ENCODE measurements at places on chromosomes 2 and 18.

- DNase-seq = no peak
Observed at GRCh38 chr2:108383146-108383830, 5.5 kb downstream of the SULT1C4 start.

DNA sequence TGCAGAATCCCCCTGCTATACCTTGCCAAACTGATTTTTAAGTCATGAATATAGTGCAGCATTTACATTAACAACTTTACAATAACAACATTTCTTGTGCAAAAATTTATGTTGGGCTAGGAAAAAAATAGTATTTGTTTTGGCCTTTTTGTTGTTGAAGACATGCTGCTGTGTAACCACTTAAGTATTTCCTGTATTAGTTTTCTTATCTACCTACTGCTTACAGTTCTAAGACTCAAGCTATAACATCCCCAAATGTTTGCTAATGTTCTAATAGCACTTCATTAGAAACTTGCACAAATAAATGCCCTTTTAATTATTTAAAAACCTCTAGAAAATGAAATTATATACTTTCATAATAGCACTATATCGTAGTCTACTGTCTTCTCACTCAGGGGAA lies 154.3 kb upstream of the DOCK10 start:
- DNase-seq = no peak

GRCh38 chr2:75342504-75343175 lies 143.3 kb upstream of the TACR1 start:
- DNase-seq = no peak

DNA sequence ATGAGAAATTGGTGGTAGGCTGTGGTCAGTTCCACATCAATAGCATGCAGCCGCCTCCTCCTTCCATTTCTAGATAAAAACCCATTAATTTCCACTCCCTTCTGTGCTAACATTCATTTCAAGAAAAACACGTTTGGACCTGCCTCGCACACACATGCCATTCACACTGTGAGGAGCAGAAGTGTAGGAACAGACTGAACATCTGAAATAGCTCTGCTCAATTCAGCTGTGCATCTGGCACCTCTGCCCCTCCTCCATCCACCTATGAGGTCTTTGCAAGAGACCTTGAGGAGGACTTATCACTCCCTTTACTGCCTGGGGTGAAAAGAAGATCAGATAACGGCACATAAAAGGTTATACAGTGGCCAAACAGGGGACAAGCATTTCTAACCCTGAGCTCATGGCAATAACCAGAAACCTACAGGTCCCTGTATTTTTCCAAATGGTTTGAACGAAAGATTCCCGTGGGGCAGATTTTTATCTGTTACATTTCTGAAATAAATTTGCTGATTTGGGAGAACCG lies 30.8 kb upstream of the LRP2 start:
- DNase-seq = no peak

DNA sequence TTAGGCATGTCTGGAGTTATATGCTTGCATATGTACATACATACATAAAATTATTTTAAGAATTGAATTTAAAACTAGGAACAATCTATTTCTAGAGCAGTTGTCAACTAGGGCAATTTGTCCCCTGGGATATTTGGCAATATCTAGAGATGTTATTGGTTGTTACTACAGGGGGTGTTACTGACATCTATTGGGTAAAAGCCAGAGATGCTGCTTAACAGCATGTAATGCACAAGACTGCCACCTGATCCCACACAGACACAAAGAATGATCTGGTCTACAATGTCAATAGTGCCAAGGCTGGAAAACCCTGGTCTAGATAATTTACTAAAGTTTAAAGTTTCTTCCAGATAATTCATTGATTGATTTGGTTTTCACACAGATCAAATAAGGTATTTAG lies 185.3 kb downstream of the NYAP2 start:
- no peak for DNase-seq

DNA sequence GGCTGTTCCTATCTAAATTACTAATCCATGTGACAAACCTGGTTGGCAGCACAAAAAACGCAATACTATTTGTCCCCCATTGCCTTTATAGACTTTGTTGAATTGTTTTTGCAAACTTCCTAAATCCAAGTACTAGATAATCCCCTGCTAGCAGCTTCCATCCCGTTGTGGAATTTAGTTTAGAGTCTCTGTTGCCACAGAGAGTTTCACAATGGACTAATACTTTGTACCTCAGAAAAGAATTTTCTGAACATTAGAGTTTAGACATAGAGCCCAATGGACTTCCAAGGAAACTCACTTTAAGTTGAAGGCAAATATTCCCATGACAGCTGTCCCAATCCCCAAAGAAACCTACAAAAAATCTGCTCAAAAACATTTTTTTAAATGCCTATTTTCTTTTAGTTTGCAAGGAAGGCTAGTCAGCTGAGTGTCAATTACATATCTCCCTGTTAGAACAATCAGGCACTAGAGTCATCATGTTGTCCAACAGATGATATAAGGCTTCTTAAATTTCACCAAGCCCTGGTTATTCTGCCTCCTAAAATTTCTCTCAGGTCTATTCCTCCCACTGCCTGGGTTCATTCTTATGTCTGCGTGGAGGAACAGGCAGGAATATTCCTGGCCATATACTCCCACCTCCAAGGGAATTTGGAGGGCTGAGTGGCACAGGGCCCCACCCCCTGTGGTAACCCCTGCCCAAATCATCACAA lies 27.2 kb downstream of the RNF152 start:
- no peak for DNase-seq

GRCh38 chr2:2286592-2286991 lies 44.5 kb downstream of the MYT1L start:
- no peak for DNase-seq

GRCh38 chr18:2508678-2509077 lies 62.6 kb downstream of the METTL4 start:
- no peak for DNase-seq

- peak; percentile 58 for DNase-seq
Observed at GRCh38 chr2:225660262-225661131, 261.0 kb downstream of the NYAP2 start.

DNA sequence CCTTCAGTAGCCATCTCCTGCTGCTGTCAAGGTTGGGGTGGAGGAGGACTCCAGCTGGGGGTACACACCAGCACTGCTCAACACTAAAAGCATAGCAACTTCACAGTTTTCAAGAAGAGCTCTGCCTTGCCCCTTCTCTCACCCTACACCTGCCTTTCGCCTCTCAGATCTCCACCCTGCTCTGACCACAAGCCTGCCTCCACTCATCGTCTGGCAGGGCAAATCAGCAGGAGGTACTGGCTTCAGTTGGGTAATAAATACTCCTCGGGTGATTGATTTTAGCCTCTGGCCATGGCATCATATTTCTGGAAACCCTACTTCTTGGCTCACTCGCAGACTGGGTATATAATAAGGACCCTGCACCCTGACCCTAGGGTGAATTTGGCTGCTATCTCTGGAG lies 3.1 kb upstream of the PRKAG3 start:
- no peak for DNase-seq

DNA sequence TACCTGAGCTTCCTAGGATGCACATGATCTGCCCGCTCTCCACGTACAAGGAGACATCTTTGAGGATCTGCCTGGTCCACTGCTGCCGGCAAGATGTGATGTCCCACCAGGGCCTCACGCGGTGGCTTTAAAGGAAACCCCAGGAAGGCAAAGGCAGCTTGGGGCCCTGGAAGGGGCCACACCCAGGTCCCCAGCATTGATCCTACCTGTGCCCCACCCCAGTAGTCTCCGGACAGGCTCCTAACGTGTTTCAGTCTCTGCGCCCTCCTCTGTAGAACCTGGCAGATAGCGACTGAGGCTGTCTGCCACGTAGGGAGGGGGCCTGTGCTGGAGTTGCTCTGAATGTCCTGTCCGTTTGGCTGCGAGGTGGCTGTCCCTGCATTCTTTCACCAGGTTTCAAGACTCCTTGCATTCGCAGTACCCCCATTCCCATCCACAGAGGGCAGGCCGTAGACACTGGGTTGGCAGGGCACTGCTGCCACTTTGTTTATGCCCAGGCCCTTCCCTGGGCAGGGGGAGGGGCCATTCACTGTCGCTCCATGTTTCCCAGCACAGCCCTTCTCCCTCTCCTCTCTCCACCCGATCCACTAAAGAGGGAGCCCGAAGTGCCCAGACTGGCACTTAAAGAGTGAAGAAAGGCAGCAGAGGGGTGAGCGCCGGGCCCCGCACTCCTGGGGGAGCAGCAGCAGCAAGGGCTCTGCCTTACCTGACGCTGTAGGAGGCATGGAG lies 644 bp downstream of the ABCG5 start:
- DNase-seq = no peak

DNA sequence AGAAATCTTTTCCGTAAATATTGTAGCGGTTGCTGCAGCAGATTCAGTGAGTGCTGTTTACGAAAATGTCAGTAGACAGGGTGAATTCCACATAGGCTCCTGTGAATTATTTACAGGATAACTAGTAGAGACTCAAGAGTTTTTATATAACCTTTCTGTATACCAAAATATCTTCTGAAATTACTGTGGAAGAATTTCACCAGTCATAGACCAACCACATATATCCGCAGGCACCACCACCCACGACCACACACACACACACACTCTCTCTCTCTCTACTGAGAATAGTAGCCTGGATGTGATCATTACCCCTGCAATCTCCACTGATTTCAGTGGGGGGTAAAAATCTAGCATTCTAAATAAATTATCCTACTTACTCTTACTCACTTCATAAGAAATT lies 341.8 kb downstream of the RBM43 start:
- DNase-seq = no peak

GRCh38 chr2:195572895-195573683 lies 83.9 kb upstream of the SLC39A10 start:
- no peak for DNase-seq

GRCh38 chr2:187554011-187554703 lies at the start of gene TFPI:
TSS of gene TFPI (minus strand) at chr2:187554435. CDS start at chr2:187503768, 50,667 bp downstream.
- DNase-seq = no peak

GRCh38 chr2:197113275-197113711 lies 186.8 kb upstream of the PGAP1 start:
- no peak for DNase-seq

- no peak for DNase-seq
Observed at GRCh38 chr2:156110890-156111289, 221.6 kb downstream of the NR4A2 start.

DNA sequence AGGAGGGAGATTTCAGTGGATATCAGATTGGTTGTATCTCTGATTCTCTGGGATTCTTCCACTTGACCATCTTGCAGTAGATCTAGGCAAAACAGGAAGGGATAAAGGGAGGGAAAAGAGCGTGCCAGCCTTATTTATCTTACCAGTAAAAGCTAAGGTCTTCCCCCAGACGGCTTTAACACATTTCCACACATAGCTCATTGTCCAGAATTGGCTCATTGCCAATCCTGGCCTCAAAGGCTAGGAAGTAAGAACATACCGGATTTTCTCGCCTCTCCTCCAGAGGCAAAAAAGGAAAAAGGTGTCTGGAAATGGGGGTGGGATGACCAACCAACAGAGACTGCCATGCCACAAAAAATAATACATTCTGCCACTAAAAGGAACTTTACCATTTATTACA lies 411.6 kb upstream of the NRP2 start:
- no peak for DNase-seq

DNA sequence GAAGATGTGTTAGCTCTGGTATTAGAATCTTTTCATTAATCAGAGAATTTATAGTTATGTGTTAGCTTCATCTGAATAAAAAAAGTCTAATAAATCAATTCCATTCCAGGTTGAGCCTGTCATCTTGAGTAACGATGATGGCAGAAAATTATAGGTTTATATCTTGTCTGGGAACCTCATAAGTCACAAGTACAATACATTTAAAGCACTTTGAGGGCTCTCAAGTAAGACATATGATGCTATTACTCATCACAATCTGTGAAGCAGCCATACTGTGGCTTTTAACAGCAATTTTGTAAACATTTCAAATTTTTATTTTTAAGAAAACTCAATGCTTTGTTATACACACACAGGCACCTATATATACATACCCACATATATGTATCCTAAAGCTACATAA lies 484.1 kb upstream of the VRK2 start:
- DNase-seq = no peak

- DNase-seq = no peak
Observed at GRCh38 chr2:203366639-203367466, 38.7 kb downstream of the ABI2 start.

DNA sequence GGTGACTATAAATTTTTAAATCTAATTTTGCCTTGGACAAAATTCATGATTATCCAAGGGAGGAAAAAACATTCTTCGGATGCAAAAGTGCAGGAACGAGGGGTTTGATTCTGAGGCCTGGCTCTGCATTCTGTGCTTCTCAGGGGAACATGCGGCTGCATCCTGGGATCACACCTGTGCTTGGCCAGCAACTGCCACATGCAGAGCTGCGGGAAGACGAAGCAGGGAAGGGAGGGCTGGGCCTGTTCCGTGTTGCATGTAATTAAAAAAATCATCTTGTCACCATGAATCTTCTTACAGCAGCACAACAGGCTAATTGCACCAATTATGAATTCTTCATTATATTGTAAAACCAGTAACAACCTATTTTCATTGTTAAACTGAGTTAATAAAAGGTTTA lies 158.0 kb upstream of the ALKAL2 start:
- DNase-seq = no peak

- no peak for DNase-seq
Observed at GRCh38 chr2:223674998-223675609, 72.9 kb upstream of the SCG2 start.
